ENCODE measurements at places on chromosomes 12 and 14.

DNA sequence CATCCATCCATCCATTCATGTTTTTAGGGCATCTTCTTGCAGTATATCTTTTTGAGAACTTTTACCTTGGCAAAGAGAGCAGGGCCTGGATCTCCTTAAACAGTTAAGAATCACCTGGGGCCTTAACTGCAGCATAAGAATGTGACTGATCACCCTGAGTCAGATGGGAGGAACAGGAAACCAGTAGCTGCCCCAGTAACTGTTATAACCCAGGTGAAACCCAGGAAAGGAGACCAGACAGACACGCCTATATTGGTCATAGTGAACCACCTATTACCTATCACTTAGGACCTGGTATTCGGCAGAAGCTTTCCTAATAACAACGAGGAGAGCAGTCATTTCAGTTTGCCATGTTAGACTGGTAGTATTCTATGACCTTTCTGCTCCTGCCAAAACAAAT, 43.4 kb upstream of the NR2C1 start:
- H3K27me3 ChIP-seq = no peaks in the 10 kb centered on the region
- peak overlapping the region; percentile 56 for H3K27ac ChIP-seq
- no peak overlapping the region for H3K4me3 ChIP-seq
- H3K36me3 ChIP-seq = no peaks in the 10 kb centered on the region
- no peak for DNase-seq

- no peaks in the 10 kb centered on the region for H3K36me3 ChIP-seq
- H3K27me3 ChIP-seq = no peaks in the 10 kb centered on the region
- H3K4me1 ChIP-seq = no peaks in the 10 kb centered on the region
- H3K27ac ChIP-seq = no peak overlapping the region
- no peak for DNase-seq
Measured at GRCh38 chr12:34233618-34234017, 211.3 kb downstream of the ALG10 start.

GRCh38 chr12:121793838-121794533, 498 bp upstream of the RHOF start:
- peak; percentile 97 for DNase-seq
- H3K27ac ChIP-seq = peak overlapping the region; percentile 90
- H3K4me3 ChIP-seq = peak overlapping the region; percentile 92

GRCh38 chr12:52279422-52280318, 5.2 kb downstream of the KRT86 start:
- no peak for DNase-seq
- H3K36me3 ChIP-seq = no peaks in the 10 kb centered on the region
- no peak overlapping the region for H3K27ac ChIP-seq
- H3K4me1 ChIP-seq = peaks cover 9% of the 10 kb centered on the region
- no peak overlapping the region for H3K4me3 ChIP-seq

DNA sequence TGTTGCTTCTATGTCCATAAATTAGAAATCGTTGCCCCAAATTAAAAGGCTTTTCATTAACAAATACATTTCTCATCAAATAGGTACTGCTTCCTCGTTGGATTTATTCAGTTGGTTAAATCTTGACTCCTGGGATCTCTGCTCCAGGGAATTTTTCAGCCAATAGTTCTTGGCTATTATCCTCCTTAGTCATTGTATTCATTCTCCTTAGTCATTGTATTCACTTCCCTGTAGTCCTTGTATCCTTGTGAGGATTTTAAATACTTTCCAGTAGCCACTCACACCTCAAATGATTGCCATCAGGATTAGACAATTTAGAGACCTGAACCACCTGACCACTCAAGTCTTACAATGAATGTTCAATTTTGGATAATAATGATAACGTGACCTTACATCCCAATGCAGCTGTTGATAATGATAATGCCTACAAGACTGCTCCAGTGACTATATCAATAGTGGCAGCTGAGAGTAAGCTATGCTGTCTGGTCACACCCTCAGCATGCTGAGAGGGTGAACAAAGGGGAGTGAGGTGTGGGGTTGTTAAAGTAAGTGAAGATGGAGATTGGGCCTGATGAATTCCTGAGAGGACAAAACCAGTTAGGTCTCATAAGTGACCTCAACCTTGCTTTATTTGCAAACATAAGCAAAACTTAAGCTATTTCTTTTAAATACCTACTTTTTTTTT, 193.7 kb upstream of the RTL1 start:
- H3K4me1 ChIP-seq = no peaks in the 10 kb centered on the region
- no peak overlapping the region for H3K4me3 ChIP-seq
- no peaks in the 10 kb centered on the region for H3K36me3 ChIP-seq
- peaks cover 15% of the 10 kb centered on the region for H3K27me3 ChIP-seq
- no peak overlapping the region for H3K27ac ChIP-seq
- no peak for DNase-seq

- H3K4me3 ChIP-seq = no peak overlapping the region
- peaks cover 12% of the 10 kb centered on the region for H3K4me1 ChIP-seq
- peaks cover 13% of the 10 kb centered on the region for H3K36me3 ChIP-seq
Measured at GRCh38 chr14:105941226-105942166, 415.1 kb downstream of the TMEM121 start.

- H3K4me1 ChIP-seq = no peaks in the 10 kb centered on the region
- no peaks in the 10 kb centered on the region for H3K36me3 ChIP-seq
- no peak overlapping the region for H3K27ac ChIP-seq
- no peaks in the 10 kb centered on the region for H3K27me3 ChIP-seq
- H3K4me3 ChIP-seq = no peak overlapping the region
- no peak for DNase-seq
Measured at GRCh38 chr12:129670256-129670920, 233.4 kb downstream of the TMEM132D start.

GRCh38 chr12:120470150-120470784, 719 bp upstream of the SRSF9 start:
- H3K27ac ChIP-seq = peak overlapping the region; percentile 71
- peaks cover 2% of the 10 kb centered on the region for H3K27me3 ChIP-seq
- peak overlapping the region; percentile 93 for H3K4me3 ChIP-seq
- peaks cover 22% of the 10 kb centered on the region for H3K36me3 ChIP-seq
- no peak for DNase-seq

DNA sequence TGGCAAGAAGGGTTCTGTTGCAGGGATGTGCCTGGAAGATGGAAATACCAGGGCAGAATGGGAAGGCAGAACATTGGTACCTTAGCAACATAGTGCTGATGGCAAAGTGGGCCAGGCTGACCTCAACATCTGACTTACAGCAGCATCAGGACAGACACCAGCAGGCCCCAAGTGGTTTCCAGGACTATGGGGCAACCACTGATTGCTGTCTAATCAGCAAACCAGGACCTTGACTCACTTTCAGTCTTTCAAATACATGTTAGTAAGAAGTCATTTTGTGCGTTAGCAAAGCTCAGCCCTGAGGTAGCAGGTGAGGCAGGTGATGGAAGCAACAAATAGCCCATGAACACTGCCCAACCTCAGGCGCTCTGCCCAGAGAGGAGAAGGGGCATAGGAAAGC, 4.7 kb upstream of the SPTSSA start:
- no peak for DNase-seq
- H3K27ac ChIP-seq = no peak overlapping the region
- peaks cover 2% of the 10 kb centered on the region for H3K27me3 ChIP-seq
- H3K36me3 ChIP-seq = no peaks in the 10 kb centered on the region

DNA sequence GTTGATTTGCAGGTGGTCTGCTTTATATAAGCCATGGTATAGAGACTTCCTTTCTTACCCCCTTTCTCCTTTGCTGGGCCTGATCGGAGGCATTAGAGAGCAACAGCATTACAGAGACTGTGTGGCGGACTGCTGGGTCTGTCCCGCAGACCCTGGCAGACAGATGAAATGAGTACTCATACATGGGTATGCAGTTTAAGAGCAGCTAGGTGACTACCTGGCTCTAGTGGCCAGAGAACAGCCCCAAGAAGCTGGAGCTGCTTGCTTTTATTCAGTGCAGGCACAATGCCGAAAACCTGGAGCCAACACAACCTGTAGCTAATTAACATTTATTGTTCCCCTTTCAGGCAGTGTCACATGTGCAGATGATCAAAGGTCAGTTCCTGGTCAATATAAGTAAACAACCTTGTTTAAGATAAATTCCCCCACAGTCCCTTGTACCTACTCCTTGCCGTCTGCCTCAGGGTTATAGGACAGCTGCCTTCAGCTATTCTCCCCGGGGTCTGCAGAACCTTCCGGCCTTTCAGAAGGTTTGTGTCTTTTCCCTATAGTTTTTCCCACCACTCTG, 160.0 kb downstream of the TRHDE start:
- no peak overlapping the region for H3K27ac ChIP-seq
- H3K27me3 ChIP-seq = no peaks in the 10 kb centered on the region
- no peak overlapping the region for H3K4me3 ChIP-seq
- no peaks in the 10 kb centered on the region for H3K36me3 ChIP-seq
- no peak for DNase-seq

- peaks cover 6% of the 10 kb centered on the region for H3K27me3 ChIP-seq
- no peaks in the 10 kb centered on the region for H3K4me1 ChIP-seq
- peaks cover 2% of the 10 kb centered on the region for H3K36me3 ChIP-seq
- DNase-seq = no peak
- H3K27ac ChIP-seq = no peak overlapping the region
Measured at GRCh38 chr12:40203060-40203430, 21.8 kb upstream of the LRRK2 start.

DNA sequence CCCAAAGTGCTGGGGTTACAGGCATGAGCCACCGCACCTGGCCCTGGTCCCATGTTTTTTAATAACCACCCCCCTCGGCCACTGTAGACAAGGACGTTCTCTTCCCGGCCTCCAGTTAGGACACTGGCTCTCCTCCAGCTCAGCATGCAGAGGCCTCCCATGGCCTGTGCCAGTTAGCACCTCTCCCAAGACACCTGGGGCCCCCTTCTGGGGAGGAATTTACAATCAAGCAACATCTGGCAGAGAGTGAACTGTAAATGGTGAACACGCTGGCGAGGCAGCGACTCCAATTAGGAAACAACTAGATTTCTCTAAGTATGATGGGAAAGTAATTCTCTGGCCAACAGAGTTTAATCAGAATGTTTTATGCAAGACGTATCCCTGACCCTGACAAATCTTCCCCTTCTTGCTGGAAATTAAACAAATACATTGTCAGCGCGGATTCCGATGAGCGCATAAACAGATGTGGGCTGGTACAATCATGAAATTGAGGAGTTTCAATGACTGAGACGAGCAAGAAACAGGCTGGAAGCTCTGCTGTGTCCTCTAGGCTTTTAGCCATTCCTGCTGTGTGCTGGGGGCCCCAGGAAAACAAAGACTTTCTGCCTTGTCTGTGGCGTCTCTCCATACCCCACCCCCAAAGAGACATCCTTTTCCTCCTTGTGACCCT, 61.7 kb upstream of the DLK1 start:
- H3K27ac ChIP-seq = no peak overlapping the region
- peaks cover 5% of the 10 kb centered on the region for H3K4me1 ChIP-seq
- H3K36me3 ChIP-seq = no peaks in the 10 kb centered on the region

GRCh38 chr12:90287585-90287984, 578.9 kb upstream of the ATP2B1 start:
- no peak for DNase-seq
- no peaks in the 10 kb centered on the region for H3K27me3 ChIP-seq
- H3K36me3 ChIP-seq = no peaks in the 10 kb centered on the region
- H3K27ac ChIP-seq = no peak overlapping the region
- H3K4me3 ChIP-seq = no peak overlapping the region
- no peaks in the 10 kb centered on the region for H3K4me1 ChIP-seq

- no peaks in the 10 kb centered on the region for H3K36me3 ChIP-seq
- H3K4me1 ChIP-seq = no peaks in the 10 kb centered on the region
- H3K27me3 ChIP-seq = peaks cover 60% of the 10 kb centered on the region
- DNase-seq = no peak
- no peak overlapping the region for H3K27ac ChIP-seq
- no peak overlapping the region for H3K4me3 ChIP-seq
Measured at GRCh38 chr12:52090291-52090690, 10.8 kb downstream of the SMIM41 start.

GRCh38 chr12:112854344-112854743, 52.4 kb upstream of the OAS1 start:
- no peak for DNase-seq
- no peak overlapping the region for H3K4me3 ChIP-seq
- H3K4me1 ChIP-seq = no peaks in the 10 kb centered on the region
- H3K36me3 ChIP-seq = no peaks in the 10 kb centered on the region
- H3K27ac ChIP-seq = no peak overlapping the region

- H3K27me3 ChIP-seq = peaks cover 8% of the 10 kb centered on the region
- no peak overlapping the region for H3K4me3 ChIP-seq
- no peak overlapping the region for H3K27ac ChIP-seq
- no peak for DNase-seq
Measured at GRCh38 chr12:52390739-52391617, 5.5 kb upstream of the KRT84 start.

DNA sequence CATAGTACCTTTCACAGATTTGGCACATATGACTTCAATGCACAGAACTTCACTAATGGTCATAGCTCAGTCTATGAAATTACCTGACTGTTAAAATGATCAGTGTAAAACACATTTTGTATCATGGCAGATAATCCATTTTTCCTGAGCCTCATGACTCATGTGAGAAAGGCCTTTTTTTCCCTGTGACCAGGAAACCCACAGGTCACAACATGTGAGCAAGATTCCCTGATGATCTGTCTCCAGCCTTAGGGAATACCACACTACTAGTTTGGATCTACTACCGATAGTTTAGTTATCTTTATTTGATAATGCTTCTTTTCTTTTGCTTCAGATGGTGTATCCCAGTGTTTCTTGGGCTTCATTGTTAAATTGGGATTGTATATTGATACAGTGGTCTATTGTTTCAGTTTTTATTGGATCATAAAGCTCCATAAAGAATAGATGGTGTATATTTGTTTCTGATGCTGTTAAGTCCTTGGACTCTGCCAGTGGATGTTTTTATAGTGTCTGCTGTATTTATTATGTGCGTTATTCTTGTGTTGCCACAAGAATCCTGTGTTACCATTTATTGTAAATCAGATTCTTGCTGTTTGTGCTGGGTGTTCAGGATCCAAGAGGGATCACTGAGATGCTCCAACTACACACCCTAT, 248.7 kb upstream of the PELI2 start:
- H3K4me1 ChIP-seq = peaks cover 6% of the 10 kb centered on the region
- peaks cover 20% of the 10 kb centered on the region for H3K27me3 ChIP-seq
- H3K4me3 ChIP-seq = no peak overlapping the region
- H3K27ac ChIP-seq = no peak overlapping the region

DNA sequence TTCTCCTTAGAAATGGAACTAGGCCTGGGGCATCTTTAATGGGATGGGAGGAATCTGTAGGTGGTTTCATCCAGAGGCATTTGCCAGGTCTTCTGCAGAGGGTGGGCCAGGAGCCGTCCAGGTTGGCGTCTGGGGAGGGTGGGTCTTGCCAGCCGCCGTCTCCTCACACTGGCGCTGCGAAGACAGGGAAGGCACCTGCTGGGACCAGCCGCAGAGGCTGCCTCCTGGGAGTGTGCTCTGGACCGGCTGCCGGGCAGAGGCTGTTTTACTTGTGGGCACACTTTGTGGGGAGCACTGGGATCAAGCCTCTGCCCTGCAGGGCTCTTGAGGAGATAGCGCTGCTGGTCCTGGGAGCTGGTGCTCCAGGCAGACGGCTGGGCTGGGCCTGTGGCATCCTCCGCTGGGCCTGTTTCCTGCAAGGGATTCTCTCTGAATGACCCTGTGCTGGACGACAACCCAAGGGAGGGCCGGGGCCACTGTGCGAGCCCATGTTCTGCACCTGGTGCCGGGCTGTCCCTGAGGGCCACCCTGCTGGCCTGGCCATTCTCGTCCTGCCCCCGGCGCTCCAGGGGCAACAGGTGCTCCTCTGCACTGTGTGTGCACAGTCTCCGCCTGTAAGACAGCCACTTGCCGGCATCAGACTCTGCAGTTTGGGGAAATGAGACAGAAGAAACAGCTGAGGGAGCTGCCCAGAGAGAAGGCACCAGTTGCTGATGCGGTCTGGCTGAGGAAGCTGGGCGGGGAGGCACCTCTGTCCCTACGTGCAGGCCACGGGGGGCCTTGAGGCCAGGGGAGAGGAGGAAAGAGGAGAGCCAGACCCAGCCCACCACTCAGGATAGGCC, 10.0 kb upstream of the TEX22 start:
- H3K27ac ChIP-seq = no peak overlapping the region
- H3K36me3 ChIP-seq = peaks cover 3% of the 10 kb centered on the region
- DNase-seq = no peak
- no peak overlapping the region for H3K4me3 ChIP-seq

Measured in activated CD4-positive, alpha-beta memory T cell treated with anti-CD3 and anti-CD28 coated beads, Interleukin-2, amount 10 ng/mL, durations not matched to agents 7 days and 5 days (primary cell).